ENCODE measurements at places on chromosomes 12 and 14.

GRCh38 chr12:96861656-96862055 lies 45.4 kb upstream of the NEDD1 start:
- no peak for DNase-seq

DNA sequence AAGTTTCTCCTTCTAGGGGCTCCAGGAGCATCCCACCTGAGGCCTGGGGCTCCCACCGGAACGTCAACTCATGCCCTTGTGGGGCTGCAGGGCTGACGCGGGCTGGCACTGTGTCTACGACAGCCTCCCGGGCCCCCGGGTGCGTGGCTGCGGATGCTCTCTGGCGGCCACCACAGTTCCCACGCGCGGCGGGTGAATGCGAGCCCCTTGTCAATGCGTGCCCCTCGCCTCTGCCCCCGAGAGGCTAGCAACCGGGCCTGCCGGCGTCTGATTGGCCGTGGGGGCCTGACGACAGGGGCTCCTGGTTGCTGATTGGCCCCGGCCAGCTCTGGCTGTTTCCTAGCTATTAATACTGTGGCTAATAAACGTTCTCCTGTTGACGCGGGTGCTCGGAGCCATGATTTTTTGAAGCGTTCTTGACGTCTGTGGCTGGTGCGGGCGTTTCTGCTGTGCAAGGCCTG lies 1.8 kb upstream of the MEG3 start:
- DNase-seq, result peak; percentile 8

DNA sequence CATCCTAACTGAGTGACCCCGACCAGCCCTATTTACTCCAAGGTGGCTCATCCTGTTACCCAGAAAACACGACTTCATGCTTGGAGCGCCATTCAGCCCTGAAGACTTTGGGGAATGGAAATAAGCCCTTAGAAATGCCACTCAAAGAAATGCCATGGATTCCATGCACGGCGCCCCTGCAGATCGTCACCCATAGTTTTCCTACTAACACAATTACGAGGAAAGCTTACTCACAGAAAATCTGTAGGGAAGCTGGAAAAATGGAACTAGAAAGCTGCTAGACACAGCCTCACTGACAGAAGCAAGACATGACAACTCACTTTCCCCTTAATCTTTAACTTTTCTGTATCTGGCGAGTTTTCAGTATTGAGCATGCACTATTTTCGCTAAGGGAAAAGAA lies 19.5 kb downstream of the NUAK1 start:
- DNase-seq, result no peak

- no peak for DNase-seq
Observed at GRCh38 chr12:14923944-14924343, 14.4 kb downstream of the ERP27 start.

DNA sequence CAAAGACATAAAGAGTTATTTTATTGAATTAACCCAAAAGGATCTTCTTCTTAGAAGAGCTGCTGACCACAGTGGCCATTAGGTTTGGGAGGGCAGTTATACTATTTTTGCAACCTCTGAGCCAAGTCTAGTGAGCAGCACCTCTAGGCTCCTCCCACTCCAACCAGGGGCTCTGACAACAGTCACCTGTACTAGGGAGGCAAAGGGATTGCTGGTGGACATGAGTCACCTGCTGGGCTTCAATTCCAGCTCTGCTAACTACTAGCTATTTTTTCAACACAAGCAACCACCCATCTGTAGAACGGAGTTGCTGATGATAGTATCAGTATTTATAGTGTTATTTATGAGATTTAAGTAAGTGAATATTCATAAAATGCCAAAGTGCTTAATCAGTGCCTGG lies 166.0 kb downstream of the KLHL28 start:
- no peak for DNase-seq

- no peak for DNase-seq
Observed at GRCh38 chr14:99728231-99728920, 44.3 kb downstream of the CYP46A1 start.

DNA sequence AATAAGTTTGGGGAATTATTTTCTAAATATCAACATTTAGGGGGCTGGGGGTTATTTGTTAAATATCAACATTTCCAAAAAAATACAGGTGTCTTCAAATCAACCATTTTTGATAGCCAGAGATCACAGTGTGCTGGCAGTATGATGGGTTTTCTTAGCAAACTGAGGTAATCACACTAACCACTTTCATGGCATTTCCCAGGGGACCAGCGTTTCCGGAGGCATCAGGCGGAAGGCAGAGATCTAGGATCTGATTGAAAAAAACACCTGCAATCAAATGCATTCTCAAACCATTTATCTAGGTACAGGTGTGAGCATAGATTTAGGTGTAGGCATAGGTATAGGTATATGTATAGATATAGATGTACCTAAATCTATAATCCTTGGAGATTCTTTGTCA lies 34.6 kb downstream of the GLRX5 start:
- DNase-seq, result no peak

- DNase-seq, result no peak
Observed at GRCh38 chr14:33061667-33062325, 123.1 kb downstream of the NPAS3 start.

DNA sequence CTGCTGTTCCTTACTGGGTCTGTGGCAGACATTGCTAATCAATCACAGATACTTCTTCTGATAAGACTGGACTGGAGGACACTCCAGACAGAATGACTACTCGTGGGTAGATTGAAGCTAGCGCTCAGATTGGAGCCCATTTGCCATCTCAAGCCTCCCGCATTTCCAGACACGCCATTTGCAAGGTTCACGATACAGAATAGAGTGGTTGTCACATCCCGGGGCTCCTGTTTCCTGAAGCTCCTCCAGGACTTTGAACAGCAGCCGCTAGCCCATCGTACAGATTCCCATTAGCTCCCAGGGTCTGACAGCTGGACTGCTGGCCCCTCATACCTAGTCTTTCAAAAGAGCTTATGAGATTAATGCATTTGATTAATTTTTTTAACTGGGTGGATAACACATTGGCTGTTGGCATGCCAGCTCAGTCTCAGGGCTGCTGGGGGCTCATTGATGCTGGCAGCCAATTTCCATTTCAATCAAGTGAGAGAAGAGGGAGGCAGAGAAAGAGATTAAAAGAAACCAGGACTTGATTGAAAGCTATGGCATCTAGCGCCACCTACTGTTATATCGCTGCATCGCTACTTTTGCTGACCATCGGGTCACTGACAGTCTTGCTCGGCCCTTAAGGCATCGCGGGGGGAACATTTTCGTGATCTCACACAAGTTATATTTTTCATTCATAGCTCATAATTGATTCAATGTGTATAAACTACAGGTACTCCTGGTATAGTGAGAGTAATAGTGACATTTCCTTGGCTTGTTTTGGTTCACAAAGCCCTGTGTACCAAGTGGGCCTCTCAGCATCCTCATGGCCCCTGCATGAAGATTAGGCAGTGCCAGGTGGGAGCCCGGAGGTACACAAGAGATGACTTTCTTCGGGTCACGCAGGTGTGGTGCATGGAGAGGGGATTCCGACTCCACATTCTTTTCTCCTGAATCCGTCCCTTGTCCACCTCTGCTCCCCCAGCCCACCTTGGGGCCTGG lies 78.6 kb downstream of the CCDC60 start:
- DNase-seq, result peak; percentile 74

GRCh38 chr12:66667906-66668305 lies 11.0 kb downstream of the GRIP1 start:
- DNase-seq, result no peak

DNA sequence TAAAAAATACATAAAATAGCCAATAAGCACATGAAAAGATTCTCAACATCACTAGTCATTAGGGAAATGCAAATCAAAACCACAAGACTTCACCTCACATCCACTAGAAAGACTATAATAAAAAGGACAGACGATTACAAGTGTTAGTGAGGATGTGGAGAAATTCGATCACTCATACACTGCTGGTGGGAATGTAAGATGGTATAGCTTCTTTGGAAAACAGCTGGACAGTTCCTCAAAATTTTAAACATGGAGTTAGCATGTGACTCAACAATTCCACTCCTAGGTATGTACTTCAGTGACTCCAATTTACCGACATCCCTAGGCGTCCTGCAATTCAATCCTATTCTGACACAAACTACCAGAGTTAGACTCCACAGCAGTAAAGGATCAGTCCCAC lies 13.7 kb downstream of the TRIM9 start:
- DNase-seq, result no peak

GRCh38 chr14:21093769-21094681 lies 4.4 kb downstream of the ZNF219 start:
- peak; percentile 67 for DNase-seq

GRCh38 chr14:54936816-54937215 lies 34.2 kb upstream of the GCH1 start:
- no peak for DNase-seq

- DNase-seq, result peak; percentile 31
Observed at GRCh38 chr12:98909746-98910145, 264.7 kb downstream of the APAF1 start.

DNA sequence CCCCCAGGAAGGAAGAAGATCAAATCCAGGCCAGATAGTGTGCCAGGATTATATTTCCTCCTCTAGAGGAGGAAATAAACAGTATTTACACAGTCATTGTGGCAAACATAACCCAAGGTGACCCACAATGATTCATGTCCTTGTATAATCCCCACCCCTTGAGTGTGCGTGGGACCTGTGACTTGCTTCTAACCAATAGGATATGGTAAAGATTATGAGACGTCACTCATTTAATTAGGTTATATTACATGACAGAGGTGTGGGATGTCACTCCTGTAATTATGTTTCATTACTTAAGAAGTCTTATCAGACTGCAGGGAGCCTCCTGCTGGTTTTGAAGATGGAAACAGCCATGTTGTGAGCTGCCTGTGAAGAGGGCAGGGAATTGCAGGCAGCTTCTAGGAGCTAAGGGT lies 12.2 kb upstream of the CATSPERB start:
- no peak for DNase-seq

GRCh38 chr14:51488569-51489220 lies 163.0 kb upstream of the FRMD6 start:
- DNase-seq, result no peak

GRCh38 chr12:100566887-100567637 lies 6.4 kb upstream of the GAS2L3 start:
- peak; percentile 88 for DNase-seq

DNA sequence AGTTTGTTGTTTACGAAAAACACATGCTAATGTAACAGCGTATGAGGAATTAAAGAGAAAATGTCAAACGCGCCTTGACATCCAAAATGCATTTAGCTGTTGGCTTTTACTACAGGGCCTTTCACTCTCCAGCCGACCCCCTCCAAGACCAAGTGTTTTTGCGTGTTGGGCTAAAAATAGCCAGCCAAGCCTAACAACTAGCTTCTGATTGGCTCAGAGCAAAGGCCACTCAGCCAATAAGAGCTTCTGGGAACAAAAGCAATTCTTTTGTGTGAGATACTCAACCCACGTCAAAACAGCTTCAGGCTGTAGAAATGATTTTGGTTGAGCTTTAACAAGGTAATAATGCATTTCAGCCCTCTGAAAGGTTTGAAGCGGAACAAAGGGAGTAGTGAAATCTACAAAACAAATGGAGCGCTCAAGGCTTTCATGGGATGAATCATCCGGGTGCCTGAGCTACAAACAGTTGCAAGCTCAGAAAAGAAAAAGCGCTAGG lies 198.7 kb upstream of the DCN start:
- peak; percentile 98 for DNase-seq

DNA sequence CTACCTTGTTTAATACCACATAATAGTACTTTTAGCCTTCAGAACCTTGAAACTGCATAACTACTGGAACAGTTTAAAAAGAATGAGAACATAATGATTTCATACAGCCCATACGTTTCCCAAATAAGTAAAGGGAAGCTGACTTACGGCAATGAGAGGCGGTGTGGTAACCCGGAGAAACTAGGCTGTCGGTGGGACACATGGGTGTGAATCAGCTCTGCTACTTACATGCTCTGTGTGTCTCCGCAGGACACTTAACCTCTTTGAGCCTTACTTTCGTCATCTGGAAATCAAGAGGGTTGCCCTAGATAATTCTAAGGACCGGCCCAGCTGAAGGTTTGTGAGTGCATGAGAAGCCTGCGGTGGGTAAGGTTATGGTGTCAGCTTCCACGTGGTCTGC lies 49.3 kb upstream of the PLEKHG3 start:
- DNase-seq, result no peak

DNA sequence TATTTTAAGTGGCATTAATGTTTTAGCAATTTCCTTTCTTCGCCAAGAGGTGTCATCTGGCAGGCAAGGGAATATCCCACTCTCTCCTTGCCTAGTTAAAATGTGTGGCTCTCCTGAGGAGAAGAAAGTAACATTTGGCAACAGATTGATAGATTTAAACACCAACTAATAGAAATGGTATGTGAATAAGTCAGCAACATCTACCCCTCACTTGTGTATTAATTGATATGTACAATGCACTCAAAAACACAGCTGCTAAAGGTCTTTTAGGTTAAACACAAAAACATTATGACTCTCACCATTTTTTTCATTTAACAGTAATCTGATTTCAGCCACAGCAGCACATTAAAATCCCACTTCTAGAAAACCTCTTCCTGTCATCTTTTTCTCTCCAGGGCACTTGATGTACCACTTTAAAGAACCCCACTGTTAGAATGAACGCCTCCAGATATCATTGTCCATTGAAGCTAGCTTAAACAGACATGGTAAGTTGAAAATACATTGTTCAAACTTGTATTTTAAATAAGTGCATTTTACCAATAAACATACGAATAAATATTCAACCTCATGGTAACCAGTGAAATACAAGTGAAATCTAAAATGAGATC lies 151.7 kb downstream of the RPAP3 start:
- no peak for DNase-seq

DNA sequence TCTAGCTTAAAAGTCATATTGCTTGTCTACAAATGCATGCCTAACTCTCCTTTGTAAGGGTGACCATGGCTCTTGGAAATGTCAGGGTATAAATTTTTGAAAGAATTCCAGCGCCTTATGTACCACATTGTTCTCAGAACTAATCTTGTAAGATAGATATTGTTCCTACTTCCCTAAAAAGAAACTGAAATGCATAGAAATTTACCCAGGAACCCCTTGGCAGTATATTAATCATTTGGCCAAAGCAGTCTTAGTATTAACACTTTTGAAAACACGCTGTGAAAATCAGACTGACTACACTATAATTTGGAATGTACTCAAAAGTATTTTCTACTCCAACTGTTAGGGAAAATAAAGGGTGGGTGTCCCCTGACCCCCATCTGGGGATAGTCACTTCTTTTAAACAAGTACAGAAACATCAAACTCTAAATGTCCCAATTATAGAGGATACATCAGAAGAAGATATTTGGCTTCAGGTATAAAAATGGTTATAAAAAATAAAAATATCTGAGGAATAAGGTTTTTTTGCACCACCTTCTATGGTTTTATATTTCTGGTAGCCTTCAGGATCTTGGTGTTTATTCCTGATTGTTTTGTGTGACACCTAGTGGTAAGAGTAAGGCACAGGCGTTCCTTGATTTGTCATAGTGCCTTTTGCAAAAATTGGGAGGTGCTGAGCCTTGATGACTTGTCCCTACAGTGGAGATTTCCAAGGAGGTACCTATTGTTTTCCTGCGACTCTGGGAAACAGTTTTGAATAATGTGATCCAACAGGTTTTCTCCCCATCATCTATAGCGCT lies 2.2 kb upstream of the NFKBIA start:
- DNase-seq, result peak; percentile 86

GRCh38 chr12:58425481-58426392 lies 484.4 kb downstream of the ATP23 start:
- peak; percentile 31 for DNase-seq

GRCh38 chr12:98653866-98654493 lies 8.9 kb downstream of the APAF1 start:
- peak; percentile 81 for DNase-seq

All from pons (tissue), 1 donor.